ENCODE measurements at places on chromosomes 7 and 10.

DNA sequence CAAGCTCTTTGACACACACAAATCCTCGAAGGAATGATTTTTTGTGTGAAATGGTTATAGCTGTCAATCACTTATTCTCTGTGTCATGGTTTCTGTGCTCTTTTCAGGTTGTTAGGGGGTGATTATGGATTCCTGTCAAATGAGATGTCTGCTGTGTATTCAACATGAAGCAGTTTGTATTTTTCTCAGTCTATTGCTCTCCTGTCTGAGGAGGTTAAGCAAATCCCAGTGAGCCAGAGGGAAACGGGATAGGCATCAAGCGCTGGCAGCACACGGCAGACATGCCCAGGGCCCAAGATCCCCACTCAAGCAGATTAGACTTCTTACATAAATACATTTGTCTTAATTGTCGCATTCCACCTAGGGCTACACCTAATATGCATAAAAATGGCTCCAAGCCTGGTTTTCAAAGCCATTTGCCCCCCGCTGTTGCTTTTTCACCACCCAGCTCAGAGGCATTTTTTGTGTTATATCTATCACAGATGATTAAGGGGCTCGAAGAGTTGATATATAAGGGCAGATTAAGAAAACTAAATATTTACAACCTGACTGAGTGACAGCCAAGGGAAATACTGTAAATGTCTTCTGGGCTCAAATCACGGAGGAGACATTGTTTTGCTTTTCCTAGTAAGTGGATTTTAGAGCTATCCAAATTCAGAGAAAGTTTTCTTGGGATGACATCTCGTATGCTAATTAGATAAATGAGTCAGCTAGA, 192.7 kb upstream of the LRGUK start:
- DNase-seq: no peak

- no peak for DNase-seq
Measured at GRCh38 chr10:127877116-127877515, 15.6 kb downstream of the CLRN3 start.

DNA sequence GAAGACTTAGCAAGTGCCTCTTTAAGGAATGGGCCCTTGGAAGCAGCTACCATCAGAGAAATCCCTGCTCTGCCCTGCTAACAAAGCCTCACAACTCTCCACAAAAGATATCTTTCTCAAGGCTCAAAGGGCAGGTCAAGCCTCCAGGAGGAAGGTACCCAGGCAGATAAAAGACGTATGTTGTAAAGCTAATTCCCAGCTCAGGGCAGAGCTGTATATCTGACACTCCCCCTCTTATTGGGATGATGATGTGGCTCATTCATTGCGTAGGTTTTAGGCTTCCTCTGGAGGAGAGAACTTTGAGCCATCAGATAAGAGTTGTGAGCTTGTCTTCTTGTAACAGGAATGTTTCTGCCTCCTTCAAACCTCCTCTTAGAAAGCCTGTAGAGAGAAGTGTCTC, 145.4 kb downstream of the CALN1 start:
- no peak for DNase-seq

DNA sequence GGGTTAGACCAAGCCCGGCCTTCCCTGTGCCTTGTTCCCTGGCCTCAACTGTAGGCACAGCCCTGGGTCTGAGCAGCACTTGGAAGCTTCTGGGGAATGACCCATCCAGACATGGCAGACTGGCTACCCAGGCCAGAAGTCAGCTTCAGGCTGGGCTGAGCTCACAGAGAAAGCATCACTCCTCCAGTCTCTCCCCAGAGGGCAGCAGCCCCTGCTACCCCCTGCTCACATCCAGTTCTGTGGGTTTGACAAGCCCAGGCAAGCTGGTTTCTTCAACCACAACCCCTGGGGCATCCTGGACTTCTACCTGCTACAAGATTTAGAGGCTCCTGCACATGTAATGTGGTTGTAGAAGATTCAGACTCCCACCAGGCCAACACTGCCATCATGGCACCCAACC, 9.0 kb downstream of the C10orf71 start:
- DNase-seq: no peak

GRCh38 chr10:121788717-121789116, 139.1 kb downstream of the ATE1 start:
- DNase-seq: no peak

GRCh38 chr10:79331709-79332108, 15.6 kb upstream of the PPIF start:
- peak; percentile 61 for DNase-seq

DNA sequence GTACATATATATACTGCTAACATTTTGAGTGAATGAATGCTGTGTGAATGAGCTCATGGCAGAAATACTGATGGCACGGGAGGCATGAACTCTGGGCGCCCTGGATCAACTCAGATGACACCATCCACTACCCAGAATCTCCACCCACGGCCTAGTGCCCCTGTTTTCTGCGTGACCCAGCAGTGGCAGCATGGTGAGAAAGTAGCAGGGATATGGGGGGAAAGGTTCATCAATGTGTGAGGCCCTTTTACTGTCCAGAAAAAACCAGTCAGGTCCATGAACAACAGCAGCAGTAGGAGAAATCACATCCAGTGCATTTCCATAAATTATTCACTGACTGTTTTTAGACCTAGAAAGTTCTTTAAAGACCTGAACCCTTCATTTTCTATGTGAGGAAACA, 391.0 kb upstream of the NRP1 start:
- DNase-seq: no peak

- DNase-seq: no peak
Measured at GRCh38 chr10:49001402-49001801, 61.8 kb upstream of the LRRC18 start.

- DNase-seq: no peak
Measured at GRCh38 chr7:76351372-76351771, 7.4 kb downstream of the YWHAG start.

DNA sequence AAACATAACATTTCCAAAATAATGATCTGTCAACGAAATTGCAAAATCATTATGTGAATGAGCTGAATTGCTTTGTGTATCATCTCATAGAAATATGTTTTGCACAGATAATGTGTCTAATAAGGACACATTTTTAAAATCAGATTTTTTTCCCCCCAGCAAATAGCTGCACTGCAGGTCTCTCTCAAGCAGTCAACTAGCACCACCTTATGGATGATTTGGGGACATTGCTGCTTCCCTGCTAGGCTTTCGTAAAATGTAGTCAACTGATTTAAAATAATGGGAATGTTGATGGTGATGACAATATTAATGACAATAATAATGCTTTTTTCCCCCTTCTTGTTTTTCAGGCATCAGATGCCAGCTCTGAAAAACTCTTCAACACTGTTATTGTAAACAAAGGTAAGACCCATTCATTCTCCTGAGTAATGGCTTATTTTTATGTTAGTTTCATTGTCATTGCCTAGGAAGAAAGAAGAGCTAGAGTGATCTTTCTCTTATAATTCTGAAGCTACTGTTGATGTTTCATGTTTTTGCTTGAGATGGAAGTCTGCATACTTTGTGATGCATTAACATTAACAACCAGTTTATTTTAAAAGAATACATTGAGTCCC, 433.6 kb upstream of the GALNT17 start:
- no peak for DNase-seq

DNA sequence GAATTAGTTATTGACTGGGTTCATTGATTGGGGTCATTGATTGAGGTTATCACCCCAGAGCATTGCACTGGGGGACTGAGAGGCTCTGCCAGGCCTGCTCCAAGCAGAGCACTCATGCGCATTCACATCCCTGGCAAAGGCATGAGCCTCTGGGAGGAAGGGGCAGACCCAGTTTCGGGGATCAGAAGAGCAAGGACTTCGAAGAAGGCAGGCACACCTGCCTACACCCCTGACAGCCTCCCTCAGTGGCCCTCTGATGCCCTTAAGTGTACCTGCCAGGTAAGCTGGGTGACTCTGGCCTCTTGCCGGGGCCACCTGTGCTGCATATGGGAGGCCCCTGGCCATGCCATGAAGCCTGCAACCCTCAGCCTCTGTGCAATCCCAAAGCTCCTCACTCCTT, 181.1 kb downstream of the PTPN20 start:
- DNase-seq: no peak

- DNase-seq: no peak
Measured at GRCh38 chr7:94433224-94433623, 38.5 kb downstream of the COL1A2 start.

DNA sequence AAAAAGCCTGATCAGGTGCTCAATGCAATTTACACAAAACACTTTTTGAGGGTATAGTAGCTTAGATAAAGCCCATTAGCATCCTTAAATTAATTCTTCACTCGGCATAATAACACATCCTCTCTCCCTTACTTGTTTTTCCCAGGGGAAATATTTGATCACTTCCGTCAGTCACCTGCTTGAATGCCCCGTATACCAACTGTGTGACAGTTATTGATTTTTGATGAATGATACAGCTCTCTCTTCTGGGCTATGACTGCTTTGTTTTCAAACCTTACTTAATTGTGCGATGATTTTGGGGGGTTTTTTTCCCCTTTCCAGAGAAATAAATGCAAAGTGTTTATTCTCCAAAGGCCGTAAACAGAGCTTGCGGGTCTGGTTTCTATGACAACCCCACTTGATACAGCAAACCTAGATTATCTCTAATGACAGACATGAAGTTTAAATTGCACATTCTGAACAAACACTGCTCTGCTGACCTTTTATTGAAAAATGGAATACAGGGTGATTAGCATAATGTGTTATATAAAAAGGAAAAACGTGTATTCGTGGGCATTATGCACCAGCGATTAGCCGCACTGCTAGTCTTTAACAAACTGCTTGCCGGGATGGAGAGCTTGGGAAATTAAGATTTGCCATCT, 78.4 kb upstream of the NANOS1 start:
- no peak for DNase-seq

GRCh38 chr10:15455456-15455855, 84.4 kb upstream of the FAM171A1 start:
- no peak for DNase-seq

DNA sequence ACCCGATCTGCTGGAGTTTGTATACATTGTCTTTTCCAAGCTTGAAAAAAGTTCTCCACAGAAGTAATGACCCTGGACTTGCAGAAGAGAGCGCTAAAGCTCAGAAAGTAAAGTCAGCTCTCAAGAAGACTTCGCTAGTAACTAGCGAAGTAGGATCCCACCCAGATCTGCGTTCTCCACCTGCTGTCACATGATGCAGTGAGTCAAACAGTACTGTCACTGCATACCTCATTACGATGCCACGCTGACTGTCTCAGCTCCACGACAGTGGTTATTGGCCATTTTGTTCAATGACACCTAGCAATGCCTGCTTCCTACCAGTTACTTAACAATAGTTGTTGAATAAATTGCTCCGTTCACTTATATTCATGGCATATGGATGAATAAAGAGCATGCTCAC, 29.7 kb upstream of the SEC61G start:
- DNase-seq: no peak

- no peak for DNase-seq
Measured at GRCh38 chr10:112218960-112219359, 35.4 kb upstream of the GPAM start.

- DNase-seq: no peak
Measured at GRCh38 chr7:30726296-30727006, 25.5 kb upstream of the INMT start.

DNA sequence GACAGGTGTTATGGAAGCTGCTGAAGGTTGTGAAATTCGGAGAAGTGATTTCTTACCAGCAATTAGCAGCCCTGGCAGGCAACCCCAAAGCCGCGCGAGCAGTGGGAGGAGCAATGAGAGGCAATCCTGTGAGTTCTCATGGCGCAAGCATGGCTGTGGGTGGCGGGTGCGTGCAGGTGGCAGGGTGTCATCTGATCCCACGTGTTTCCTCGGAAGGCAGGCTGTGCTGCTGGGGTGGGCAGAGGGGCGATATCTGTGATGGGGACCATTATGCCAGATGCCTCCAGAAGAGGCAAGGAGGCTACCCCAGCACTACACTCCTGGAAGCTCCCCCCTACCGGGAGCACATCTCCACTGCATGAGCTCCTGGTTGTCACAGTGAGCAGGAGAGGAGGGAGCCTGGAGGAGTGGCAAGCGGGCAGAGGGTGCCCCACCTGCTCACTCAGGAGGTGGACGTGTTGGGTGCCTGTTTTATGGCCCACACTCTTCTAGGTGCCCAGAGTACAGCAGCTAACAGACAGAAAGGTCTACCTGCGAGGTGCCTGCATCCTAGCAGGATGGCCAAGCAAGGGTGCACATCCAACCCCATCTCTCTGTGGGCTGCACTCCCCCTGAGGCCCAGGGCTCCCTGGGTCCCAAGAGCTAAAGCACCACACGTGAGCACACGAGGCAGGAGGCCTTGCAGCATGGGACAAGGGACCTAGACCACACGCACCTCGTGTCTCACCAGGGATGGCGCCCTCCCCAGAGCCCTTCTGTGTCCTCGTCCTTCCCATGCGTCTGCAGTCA, 204.7 kb downstream of the EBF3 start:
- no peak for DNase-seq

GRCh38 chr10:4833286-4833685, 7.3 kb downstream of the AKR1E2 start:
- DNase-seq: no peak

DNA sequence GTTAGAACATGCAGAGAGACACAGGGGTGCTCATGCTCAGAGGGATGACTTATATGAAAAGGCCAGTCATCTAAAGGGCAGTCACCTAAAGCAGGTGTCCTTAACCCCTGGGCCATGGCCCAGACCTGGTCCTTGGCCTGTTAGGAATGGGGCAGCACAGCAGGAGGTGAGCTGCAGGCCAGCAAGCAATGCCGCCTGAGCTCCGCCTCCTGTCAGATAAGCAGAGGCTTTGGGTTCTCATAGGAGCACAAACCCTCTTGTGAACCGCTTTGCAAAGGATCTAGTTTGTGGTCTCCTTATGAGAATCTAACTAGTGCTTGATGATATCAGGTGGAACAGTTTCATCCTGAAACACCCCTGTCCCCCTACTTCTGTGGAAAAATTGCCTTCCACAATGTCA, 14.5 kb downstream of the ANKRD7 start:
- no peak for DNase-seq

DNA sequence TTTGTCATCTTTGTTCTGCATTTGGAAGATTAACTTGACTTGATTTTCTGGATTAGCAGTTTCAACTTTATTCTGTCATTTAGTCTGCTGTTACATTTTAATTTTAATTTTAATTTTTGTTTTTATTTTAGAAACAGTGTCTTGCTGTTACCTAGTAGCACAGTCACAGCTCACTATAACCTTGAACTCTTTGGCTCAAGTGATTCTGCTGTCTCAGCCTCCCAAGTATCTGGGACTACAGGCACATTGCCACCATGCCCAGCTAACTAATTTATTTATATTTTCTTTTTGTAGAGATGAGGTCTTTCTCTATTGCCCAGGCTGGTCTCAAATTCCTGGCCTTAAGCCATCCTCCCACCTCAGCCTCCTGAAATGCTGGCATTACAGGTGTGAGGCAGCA, 35.3 kb downstream of the PALS2 start:
- DNase-seq: no peak

Data from effector memory CD4-positive, alpha-beta T cell (primary cell).